CD4-positive, alpha-beta T cell treated with Interleukin-1 beta for 1 hour (primary cell): ENCODE measurements at places on chromosomes 6 and 20.

DNA sequence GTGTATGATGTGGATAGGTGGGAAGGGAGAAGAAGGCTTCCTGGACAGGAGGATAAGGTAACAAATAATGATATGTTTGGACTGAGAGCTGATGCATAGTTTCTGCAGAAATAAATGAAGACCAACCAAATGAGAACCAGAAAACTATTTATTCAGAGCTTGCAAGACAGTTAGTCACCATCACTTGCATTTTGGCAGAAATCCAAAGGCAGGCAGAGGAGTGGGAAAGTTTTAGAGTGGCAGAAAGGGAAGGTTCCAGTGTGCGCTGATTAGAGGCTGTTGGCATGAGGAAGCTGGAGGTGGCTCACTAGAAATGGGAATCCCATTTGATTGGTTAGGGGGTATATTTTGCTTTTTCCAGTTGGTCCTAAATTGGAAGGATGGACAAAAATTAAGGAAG is 13.0 kb upstream of the F13A1 start:
- no peak for DNase-seq

DNA sequence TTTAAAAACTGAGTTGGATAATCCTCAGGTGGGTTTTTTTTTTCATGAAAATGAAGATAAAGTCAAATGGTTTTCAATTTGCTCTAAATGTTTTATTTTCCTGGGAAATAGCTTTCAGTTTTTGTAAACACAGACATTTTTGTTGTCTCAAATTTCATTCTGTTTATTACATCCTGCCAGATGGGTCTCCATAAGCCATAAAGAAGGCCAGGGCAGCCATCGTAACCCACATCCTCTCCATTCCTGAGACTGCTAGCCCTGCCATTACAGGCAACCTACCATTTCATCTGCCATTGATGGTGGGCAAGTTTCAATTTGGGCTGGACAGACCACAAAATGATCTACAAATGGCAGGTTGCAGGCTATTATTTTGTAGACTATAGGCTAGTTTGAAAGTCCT is 60.8 kb downstream of the BTBD3 start:
- no peak for DNase-seq

DNA sequence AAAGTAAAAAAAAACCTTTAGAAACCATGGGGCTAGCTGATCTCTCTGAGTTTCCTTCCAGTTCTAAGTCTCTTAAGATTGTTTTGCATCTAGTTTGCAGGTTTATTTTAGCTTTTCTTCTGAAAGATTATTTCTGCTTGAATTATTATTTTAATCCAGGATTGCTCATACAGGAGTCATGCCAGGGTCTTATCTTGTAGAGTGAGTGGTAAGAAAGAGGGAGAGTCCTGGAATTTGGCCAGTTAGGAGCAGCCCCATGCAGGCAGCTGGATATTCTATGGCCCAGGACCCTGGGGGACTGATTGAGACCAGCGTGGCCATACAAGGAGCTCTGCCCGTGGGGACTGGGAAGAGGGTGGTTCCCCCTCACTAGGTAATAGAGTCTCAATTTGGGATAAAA is 178.9 kb upstream of the HEY2 start:
- no peak for DNase-seq

DNA sequence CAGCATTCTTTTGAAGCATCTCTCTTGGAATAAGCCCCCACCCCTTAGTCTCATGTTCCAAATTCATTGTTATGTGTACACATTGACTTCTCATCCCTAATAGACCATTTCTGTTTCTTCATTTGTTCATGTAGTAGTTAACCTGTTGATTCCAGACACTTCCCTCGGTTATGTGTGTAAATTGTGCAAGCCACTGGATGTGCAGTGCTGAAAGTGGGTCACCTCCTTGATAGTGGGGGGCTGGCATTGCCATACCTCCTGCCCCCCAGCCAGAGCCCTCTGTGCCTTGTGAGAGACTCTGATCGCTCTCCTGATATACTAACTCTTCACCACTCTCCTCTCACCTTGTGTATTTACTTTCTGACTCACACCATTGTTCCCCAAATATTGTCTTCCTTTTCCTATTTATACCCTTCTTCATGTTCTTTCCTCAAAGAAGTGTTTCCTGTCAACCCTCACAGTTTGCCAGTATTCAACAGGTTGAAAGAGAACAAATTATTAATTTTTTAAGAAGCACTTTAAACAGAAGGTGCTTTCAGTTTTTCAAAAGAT is 59.0 kb downstream of the HIVEP1 start:
- no peak for DNase-seq
